Right atrium auricular region (tissue), 2 donors: ENCODE measurements at places on chromosomes 2 and 18. TPM values are rescaled to one million over a fixed set of nuclear protein-coding genes. Genes with fewer than 3 reads are reported as not detected.

The VWA3B gene
- not detected for total RNA-seq

The MYO5B gene
- 10.2 TPM for total RNA-seq

The HOXD13 gene
- not detected for total RNA-seq

The GRHL1 gene
- total RNA-seq, result 1.3 TPM

The SERPINB4 gene
- not detected for total RNA-seq

The IL1RL2 gene
- 0.55 TPM for total RNA-seq

GRCh38 chr2:186319105-186319504 lies 167.0 kb upstream of the ZC3H15 start:
- DNase-seq, result no peak

DNA sequence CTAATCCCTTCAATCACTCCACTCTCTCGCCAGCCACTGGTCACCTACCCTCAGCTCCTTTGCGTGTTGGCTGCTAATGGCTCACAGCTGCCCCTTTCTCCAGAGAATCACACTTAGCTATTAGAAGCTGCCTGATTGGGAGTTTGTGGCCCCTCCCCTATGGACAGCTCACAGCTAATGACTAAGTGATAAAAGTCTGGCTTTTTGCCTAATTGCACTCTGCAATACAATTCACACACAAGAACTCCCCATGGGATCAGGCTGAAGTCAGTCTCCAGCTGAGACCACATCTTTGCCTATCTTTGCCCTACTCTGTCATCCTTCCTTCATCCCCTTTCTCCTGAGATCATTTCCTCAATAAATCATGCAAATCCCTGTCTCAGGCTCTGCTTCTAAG lies 701.9 kb upstream of the RAB6C start:
- no peak for DNase-seq

DNA sequence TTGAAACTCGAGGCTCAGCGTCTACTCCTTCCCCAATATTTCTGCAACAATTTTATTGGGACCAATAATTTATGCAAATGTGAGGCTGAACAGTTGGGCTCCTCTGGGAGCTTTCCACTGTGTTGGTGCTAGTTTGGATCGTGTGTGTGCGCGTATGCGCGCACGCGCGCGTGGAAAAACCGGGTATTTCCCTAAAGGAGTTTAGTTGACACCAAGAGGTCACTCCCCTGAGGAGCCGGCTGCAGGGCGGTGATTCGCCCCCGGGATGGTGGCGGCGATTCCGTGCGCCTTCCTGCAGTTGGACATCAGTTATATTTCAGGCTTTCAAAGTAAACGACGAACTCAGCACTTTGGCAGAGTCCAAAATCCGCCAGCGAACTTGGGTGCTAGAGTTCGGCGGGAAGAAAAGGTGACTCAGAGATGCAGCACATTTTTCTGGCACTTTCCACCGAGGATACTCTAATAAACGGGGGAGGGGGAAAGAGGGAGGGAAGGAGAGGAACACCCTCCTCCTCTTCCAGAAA lies 186.5 kb upstream of the FANCL start:
- DNase-seq, result no peak

- no peak for DNase-seq
These were observed 85.7 kb downstream of the SLC4A3 start for GRCh38 chr2:219713110-219713509.

GRCh38 chr2:7649461-7650228 lies 732.4 kb downstream of the RNF144A start:
- DNase-seq, result no peak

GRCh38 chr2:118292991-118293390 lies 204.7 kb downstream of the INSIG2 start:
- DNase-seq, result no peak

DNA sequence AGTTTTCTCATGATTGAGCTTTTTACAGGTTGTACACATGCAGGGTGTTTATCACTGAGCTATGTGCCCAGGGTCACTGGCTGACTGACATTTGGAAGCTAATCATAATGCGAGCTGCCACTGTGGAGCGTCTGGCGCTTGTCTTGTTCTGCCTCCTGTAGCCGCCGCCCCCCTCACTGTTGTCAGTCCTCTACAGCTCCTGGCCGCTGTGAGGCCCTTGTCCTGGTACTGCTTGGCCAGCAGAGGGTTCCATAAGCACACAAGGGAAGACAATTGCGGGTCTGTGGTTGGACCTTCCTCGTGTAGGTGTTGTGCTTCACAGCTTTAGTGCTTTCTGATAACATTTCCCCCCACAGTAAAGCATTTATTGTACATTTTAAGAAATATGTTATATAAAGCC lies 105.6 kb upstream of the LDLRAD4 start:
- peak; percentile 68 for DNase-seq

DNA sequence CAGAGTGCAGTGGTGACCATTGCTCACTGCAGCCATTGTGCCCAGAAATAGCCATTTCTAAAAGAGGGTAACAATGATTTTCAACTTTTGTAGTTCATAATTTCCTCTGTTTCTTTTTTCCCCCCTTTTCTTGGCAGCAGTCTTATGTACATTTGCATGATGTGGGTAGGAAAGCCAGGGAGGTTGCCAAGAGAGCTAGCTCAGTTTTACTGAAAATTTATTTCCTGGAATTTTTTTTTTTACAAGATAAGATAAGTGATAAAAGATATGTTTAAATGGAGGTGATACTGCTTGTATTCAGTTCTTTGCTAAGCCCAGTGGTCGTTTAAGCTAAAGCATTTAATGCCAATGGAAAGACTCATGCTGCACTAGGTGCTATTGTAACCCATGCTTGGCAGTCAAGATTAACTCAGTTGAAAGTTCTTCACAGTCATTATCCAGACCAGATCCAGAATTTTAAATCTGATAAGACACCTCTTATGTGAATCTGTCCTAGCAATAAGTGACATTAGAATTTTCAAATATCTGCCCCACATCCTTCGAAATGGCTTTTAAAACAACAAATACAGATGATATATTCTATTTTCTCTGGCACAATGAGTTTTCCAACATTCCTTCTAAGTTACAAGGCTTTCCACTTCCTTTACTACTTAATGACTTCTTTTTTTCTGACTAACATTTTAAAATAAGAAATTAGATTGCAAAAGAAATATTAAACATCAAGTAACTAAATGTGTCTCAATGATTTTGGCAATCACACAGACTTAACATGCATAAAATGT lies 4.4 kb upstream of the ATP8B1 start:
- DNase-seq, result peak; percentile 28

DNA sequence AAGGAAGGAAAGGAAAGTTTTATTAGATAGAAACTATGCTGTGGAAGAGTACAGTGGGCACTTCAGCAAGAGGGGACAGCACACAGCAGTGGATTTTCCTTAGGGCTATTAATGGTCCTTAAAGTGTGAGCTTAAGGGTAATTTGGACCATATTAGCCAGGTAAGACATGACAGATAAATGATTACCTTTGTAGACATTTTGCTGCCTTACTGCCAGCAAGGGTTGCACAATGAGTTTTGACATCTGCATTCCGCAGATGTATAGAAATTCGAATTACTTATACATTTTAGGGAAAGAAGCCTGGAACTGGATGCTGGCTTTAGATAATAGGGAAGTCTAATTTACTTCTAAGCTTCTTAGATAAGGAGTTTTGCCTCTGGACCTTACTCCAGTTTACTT lies 14.0 kb upstream of the UBE2F start:
- no peak for DNase-seq

GRCh38 chr2:8679827-8680731 lies 1.8 kb upstream of the ID2 start:
- DNase-seq, result no peak

DNA sequence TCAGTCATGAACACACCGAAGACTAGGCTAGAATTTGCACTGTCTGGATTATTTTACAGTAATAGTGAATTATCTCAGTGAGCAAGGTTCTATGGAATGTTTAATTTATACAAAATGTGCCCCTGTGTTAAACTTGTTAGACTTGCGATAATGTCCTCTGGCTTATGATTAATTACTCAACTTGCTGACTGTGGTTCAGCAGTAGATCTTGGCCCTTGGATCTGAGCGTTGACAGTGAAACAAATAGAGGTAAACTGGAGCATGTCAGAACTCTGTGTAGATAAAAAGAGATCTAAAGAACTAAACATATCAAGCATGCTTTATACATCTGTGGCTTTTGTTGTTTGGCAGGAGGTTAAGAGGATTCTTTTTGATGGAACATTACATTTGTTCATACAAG lies 407.6 kb downstream of the DSEL start:
- DNase-seq, result no peak

GRCh38 chr2:120586507-120587278 lies 149.0 kb upstream of the GLI2 start:
- DNase-seq, result no peak

- peak; percentile 62 for DNase-seq
These were observed 137.6 kb downstream of the COPS8 start for GRCh38 chr2:237223201-237223861.

DNA sequence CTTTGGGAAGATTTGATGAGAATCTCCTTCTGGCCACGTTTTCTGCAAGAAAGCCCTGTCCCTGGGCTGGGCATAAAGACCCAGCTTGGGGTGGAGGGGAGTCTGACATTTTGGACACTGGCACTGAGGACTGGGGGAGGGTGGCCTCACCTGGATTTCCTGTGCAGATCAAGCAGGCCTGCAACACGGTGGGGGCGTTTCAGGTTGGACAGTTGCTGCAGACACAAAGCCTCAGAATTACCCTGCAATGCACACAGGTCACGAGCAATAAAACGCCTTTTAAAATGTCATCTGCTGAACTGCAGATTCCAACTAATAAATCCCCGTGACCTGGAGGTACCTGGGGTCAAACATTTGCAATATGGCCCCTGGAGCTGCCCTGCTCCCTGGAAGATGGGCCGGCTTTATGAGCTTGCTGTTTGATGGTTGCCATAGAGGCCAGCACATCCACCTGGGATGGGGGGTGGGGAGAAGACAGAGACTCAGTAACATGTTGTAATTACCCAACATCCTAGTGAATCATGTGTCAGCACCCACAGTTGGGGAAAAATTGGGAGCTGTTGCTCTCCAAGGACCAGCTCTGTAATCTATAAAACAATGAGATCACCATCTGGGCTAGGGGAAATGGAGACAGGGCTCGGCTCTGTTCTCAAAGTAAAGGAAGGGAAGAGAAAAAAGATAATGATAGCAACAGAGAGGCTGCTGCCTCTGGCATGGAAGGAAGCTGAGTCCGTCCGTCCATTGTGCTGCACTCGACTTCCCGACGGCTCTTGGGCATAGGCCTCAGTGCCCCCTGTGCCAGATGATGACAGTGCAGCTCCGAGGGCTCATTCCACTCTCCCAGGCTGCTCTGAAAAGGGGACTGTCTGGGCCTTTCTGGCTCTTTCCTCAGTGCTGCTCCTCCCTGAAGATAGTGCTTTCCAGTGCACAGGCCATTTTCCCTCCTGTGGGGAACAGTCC lies 340.3 kb downstream of the CYRIA start:
- no peak for DNase-seq

DNA sequence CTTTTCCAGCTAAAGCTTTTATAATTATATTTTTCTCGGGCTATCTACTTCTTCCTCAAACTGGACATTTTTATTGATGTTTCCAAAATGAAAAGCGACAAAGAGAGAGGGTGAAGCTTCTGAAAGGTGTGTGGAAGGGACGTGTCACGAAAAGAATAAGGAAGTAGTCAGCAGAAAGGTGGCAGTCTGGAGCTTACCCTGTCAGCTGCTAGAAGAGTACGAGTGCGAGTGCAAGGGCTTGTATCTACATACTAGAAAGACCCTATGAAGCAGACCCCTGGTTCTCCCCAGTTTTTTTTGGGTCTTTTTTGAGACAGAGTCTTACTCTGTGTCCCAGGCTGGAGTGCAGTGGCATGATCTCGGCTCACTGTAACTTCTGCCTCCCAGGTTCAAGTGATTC lies 14.6 kb downstream of the FHL2 start:
- no peak for DNase-seq

- no peak for DNase-seq
These were observed 127.7 kb upstream of the CHST9 start for GRCh38 chr18:27312853-27313252.

GRCh38 chr2:155026651-155027174 lies 328.2 kb downstream of the KCNJ3 start:
- DNase-seq, result no peak

DNA sequence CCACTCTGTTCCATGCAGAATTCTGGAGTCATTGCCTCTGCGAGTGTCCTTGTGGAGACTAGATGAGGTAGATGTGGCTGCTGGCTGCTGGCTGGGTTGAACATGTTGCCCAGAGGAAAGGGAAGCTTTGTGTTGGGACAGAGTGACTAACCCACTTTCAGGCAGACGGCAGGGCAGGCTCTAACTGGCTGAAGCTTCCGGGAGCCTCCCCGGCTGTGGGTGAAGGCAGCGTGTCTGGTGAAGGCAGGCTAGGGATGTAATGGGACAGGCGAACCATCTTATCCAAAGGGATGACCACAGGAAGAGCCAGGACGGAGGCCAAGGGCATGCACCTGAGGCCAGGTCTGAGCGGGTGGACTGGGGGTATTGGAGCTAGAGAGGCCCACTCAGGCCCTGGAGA lies 16.0 kb downstream of the ASPRV1 start:
- peak; percentile 63 for DNase-seq

DNA sequence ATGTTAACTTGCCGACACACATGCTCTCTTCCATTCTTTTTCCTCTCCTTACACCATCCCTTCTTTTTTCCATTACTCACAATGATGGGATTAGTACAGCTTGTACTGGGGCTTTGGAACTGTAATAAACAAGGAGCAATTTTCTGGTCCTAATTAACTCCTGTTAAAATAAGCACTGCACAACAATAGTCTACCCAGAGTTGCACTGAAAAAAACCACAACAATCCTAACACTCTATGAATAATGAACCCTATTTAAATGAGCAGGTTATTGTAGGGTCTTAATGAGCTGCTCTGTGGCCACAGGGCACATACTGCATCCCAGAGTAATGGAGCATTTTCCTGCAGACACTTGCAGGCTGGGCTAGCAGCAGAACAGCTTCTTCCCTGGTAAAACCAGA lies 380.3 kb downstream of the NRXN1 start:
- DNase-seq, result no peak

- no peak for DNase-seq
These were observed 36.7 kb upstream of the GPC1 start for GRCh38 chr2:240398661-240399267.

- DNase-seq, result no peak
These were observed 243.6 kb downstream of the TMEM182 start for GRCh38 chr2:103005393-103005792.

DNA sequence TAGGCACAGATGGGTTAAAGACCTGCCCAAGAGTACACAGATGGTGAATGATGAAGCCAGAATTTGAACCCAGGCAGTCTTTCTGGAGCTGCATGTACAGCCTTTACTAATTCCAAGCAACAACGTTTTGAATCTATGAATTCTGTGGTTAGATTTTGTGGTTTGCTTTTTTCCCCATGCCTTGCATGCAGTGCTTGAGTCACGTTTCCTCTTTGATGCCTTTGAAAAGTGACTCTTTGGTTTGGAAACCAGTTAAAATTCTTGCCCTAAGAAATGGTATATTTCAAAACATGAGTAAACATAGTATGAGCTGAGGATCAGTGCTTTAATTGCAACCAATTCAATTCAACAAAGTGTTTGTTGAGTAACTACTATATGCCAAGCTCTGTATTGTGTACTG lies 48.2 kb upstream of the PPM1B start:
- DNase-seq, result no peak

DNA sequence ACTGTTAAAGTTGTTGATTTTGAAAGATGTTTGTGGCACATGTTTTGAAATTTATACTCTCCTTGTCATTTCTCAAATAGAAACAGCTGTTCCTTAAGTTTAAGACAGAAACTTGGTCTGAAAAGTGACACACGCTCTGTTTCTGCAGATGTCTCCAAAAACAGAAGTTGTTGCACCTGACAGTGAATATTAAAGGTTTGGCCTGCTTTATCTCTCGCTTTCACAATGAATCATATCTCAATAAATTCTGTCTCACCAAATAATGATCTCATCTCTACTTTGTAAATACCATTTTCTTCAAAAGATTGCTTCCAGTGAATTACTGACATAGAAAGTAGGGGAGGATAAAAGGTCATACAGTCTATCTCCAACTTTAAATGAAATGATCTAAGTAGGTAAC lies 294.9 kb upstream of the SYT4 start:
- no peak for DNase-seq
